ENCODE measurements at places on chromosomes 6 and 20. TPM values are rescaled to one million over a fixed set of nuclear protein-coding genes. Genes with fewer than 3 reads are reported as not detected.

- no peak for DNase-seq
Measured at GRCh38 chr6:101799531-101799930, 406.0 kb downstream of the GRIK2 start.

DNA sequence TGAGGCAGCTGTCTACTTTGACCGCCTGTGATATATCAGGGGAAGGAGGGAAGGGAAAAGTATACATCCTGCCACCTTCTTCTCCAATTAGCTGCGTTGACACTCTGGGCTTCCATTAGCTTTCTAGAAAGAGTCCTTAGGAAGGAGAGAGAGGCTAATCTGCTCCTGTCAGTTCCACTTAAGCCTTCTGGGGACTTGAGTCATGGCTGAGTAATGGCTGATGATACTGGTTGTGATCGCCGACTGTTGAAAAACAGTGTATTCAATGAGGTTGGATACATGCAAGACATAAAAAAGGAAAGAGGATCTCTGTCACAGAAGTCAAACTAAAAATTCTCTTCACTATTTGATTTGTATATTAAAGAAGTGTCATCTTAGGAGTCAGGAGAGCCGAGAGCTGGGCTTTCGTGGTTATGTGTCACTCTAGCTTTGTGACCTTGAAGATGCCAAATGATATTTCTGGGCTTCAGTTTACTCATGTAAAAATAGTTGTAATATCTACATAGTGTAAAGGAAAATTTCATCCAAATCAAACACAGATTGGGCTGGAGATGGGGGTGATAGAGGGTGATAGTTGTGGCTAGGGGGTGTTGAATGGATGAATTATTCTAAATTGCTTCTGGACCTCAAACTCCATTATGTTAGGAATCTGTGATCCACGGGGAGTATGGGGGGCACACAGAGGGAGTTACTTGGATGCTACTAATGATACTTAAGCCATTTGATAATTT is 189.0 kb downstream of the UST start:
- DNase-seq, result no peak

DNA sequence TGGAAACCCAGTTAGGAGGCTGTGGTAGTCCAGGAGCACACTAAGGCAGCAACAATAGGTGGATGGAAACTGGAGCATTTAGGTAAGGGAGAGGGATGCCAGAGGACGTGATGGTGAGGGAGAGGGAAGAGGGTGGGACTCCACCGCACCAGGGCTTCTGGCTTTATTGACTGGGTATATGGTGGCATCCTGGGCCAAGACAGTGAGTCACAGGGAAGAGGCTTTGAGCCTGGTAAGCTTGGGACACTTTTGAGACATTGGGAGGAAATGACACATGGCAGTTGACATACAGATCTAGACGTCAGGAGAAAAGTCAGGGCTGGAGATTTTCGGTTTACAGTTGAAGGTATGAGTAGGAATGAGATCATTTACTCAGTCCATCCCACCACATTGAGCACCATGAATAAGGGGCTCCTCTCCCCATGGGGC is 14.9 kb downstream of the NT5E start:
- DNase-seq, result no peak

DNA sequence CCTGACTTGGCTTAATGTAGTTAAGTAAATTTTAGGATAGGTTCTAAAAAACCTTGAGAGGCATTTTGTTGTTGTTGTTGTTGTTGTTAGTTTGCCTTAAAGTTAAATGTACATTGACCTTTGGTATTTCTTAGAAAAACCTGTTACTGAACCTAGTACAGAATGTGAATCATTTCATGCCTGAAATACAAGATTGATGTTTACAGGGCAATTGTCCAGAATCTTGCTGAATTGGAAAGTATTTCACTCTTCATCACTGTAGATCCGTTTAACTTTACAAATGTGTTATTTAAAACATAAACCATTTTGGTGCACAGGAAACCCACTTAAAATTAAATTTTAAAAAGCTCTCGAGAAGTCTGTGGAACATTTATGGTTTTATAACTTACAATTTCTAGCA is 75.0 kb downstream of the CEP57L1 start:
- no peak for DNase-seq

- DNase-seq, result no peak
Measured at GRCh38 chr6:133724726-133725125, 164.2 kb upstream of the TCF21 start.

DNA sequence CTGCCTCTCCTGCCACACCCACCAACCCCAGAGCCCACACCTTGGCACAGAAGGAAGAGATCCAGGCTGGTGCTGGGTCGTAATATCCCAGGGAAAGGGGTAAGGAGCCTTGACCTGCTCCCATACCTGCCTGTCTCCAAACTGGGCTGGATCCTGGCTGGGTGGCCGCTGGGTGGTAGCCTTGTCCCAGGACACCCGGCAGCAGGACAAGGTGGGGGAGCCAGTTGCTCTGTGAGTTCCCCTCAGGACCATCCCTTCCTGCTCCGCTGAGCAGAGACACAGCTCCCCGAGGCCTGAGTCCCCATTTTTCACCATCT is 58.8 kb downstream of the UBE2V1 start:
- no peak for DNase-seq

Gene ALDH5A1
- total RNA-seq, result 15.9 TPM

Gene ARHGAP40
- total RNA-seq, result not detected

Gene ABT1
- 30.8 TPM for total RNA-seq

DNA sequence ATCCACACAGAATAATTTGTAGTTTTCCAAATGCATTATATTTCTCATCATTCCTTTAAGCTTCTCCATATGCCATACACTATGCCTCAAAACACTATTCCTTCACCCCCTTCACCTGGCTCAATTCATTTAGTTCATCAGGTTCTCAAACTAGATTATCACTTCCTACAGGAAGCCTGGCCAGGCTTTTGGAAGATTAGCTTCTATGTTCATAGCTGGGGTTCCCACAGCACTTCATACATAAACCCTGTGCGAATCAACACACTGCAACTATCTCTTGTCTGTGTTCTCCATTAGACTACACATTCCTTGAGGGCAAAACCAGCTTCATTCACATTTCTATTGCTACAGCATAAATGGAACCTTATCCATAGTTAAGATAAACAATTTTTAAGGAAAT is 40.5 kb upstream of the PLN start:
- no peak for DNase-seq

- DNase-seq, result no peak
Measured at GRCh38 chr6:74798302-74798701, 407.6 kb downstream of the COL12A1 start.

DNA sequence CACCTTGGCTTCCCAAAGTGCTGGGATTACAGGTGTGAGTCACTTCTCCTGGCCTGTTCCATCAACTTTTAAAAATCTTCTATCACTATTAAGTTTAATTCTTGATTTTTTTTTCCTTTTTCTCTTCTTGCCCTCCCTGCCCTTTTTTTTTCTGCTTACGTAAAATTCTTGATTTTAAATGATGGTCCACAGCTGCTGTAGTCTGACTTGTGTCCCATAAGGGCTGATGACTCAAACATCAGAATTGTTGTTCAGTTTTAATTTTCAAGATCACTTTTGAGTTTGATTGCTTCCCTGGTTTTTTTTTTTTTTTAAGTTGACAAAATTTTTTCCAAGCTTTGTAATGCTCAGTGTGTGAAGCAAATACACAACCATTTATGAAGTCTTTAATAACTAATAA is 61.9 kb downstream of the CBFA2T2 start:
- DNase-seq, result no peak

- no peak for DNase-seq
Measured at GRCh38 chr6:29547573-29547972, 12.0 kb downstream of the UBD start.

- DNase-seq, result no peak
Measured at GRCh38 chr6:44073612-44074438, 53.4 kb downstream of the MRPL14 start.

DNA sequence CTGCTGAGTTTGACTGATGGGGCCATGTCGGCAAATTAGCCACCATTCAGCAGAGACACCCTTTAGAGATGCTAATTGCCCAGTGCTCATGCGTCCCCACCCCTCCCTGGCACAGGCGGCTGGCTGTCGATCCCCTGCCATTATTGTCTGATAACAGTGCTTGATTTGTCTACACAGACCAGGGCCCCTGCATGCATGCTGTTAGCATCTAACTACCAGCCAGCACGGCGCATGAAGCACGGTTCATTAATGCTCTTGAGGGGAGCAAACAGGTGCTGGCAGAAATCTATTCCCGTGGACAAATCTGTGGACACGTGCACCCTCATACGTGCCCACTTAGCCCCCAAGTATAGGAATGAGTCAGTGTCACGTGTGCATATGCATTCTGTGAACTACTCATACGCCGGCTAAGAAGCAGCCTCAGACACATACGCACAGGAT is 32.2 kb downstream of the KCNB1 start:
- no peak for DNase-seq

DNA sequence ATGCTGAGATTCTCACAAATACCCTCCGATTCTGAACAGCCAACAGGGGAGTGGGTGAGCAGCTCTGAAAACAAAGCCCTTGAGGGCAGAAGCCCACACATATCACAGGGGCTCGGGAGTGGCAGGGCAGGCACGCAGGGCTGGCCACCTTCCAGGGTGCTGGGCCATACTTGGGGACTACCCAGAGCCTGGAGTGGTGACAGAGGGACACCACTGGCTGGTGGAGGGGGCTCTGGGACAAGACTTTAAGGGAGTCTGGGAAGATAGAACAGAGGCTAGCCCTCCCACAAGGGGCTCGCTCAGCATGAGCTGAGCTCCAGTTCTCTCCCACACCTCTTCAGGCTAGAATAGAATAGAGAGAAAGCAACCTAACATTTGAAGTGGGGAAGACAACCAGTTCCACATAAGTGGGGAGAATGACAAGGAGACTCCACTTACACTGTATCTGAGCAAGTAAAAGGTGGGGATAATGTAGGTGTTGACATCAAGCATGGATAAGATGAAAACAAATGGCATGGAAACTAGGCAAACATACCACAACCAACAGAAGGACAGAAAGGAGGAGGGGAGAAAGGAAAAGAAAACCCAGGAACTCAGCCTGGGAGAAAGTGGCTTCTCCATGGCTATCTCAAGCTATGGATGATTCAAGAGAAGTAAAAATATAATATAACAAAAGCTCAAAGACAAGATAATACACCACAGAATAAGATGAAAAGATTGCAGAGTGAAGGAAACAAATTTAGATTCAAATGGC is 7.0 kb downstream of the PPIL1 start:
- DNase-seq, result no peak

Gene COX4I2
- total RNA-seq, result not detected

DNA sequence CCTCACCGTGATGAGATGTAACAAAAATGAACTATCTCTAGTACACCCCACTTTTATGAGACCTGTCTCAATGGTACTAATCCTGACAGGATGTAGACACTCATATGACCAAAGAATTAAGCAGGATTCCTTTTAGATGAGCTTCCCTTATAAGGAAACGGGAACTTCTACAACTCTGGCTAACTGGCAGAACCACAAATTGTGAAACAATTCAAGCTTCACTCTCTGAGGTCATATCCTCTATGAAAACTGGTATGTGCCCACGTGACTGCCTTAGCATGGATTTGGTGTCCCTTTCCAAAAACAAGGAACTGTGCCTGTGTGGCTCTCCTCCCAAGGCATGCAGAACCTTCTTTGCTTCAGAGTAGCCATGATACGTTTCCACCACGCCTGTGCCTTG is 14.1 kb upstream of the CPNE5 start:
- no peak for DNase-seq

Gene HLA-DPB1
- 853 TPM for total RNA-seq

- no peak for DNase-seq
Measured at GRCh38 chr6:2111162-2111677, 134.2 kb downstream of the GMDS start.

Gene PRDM13
- 0.07 TPM for total RNA-seq

Gene PKHD1
- total RNA-seq, result not detected

DNA sequence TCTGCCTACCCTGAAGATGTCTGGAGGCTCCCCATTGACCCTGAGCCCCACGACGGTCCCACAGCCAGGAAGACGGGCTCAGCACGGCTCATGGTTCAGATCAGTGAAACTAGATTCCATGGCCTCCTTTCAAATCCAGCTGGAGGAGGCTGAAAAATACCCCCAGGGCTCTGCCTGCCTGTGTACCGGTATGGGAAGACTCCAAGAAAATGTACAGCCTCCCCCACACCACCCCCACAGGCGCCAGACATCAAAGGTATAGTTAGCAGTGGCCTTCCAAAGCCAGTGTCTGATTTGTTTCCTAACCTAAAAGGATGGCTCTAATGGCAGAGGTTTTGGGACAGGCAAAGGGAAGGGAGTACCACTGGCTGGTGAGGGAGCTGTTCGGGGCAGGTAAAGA is 86.2 kb upstream of the SNAP25 start:
- no peak for DNase-seq

- no peak for DNase-seq
Measured at GRCh38 chr20:4441871-4442270, 279.8 kb upstream of the PRND start.

DNA sequence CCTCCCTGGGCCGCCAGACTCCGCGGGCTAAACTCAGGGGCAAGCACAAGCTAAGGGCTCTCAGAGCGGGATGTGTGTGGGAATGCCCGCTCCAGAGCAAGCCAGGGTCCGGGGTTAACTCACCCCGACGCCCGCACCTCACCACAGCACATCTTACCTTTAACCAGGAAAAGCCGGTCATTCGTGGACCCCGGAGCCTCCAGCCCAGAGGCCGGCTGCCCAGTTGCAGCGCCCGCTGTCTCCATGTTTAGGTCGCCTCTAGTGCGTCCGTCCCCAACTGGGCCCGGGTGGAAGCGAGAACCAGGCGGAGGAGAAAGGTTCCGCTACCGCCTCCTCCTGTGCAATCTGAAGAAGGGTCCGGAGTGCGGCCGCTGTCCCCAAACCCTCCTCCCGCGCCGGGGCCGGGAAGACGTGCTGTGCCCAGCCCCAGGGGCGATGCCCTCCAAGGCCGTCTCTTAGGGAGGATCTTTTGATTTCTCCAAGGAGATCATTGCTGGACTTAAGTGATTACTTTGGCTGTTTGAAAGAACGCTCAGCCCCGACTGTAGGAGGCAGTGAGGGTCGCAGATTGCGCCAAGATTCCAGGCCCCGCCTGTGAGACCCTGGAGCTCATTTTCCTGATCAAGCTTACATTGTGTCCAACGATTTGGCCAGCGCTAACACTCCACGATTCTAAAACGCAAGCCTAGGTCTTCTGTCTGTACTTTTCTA is at the start of gene TMEM242:
Gene TMEM242 (minus strand): TSS at position 265 of the 711 bp plus-strand sequence. CDS start 20 bp downstream, at position 245.
- peak; percentile 90 for DNase-seq

DNA sequence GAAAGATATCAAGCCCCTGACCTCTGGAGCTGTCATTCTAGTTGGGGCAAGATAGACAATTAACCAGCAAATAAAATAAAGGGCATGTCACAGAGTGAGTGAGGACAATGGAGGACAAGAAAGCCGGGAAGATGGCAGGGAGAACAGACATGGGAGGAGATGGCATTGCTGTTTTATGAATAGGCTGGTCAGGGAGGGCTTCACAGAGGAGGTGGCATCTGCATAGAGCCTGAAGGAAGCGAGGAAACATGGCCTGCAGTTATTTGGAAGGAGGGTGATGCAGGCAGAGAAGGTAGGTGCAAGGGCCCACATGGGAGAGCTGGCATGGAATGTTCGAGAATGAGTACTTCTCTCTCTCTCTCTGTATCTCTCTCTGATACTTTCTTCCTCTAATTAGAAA is 63.7 kb downstream of the EFCAB8 start:
- no peak for DNase-seq
